Activated naive CD4-positive, alpha-beta T cell (primary cell): ENCODE measurements at places on chromosomes 12 and 14.

DNA sequence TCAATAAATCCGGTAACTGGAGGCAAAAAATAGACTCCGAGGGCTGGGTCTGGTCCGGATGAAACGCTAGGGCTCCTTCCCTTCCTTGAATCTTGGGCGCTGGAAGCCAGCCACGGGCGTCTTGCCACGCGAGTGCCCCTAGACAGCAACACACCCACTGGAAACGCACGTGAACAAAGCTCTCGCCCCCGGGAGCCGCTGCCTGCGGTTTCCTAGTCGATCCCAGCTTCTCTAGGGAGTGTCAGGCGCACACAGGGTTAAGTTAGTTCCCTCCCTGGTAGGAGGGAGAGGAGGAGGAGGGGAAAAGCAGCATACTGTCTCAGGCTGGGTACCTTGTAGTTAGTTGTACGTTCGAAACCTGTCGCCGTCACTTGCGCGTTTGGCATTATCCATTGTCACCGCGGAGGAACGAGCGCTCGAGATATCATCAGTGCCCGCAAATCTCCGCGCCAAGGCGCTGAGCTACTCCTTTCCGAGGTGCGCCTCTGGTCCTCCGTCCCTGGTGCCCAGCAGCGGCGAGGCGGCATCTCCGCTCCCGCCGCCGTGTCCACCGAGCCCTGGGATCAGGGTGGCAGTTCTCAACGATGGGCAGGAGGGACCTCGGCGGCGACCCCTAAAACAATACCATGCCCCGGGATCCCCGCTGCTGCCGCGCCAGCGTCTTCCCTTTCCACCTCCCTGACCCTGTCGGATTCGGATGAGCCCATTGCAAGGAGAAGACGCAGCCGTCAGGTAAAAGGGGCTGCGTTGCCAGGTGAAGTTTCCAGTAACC, at the start of gene FLRT2:
Gene FLRT2 (plus strand): TSS at position 342 of the 772 bp plus-strand sequence. CDS start 91,371 bp downstream, outside the sequence.
- no peak for DNase-seq

GRCh38 chr14:97804056-97804455, 1006.9 kb downstream of the VRK1 start:
- no peak for DNase-seq

- no peak for DNase-seq
Measured at GRCh38 chr14:71712478-71712877, 219.8 kb upstream of the RGS6 start.

- no peak for DNase-seq
Measured at GRCh38 chr12:126061777-126062176, 996.5 kb downstream of the AACS start.

DNA sequence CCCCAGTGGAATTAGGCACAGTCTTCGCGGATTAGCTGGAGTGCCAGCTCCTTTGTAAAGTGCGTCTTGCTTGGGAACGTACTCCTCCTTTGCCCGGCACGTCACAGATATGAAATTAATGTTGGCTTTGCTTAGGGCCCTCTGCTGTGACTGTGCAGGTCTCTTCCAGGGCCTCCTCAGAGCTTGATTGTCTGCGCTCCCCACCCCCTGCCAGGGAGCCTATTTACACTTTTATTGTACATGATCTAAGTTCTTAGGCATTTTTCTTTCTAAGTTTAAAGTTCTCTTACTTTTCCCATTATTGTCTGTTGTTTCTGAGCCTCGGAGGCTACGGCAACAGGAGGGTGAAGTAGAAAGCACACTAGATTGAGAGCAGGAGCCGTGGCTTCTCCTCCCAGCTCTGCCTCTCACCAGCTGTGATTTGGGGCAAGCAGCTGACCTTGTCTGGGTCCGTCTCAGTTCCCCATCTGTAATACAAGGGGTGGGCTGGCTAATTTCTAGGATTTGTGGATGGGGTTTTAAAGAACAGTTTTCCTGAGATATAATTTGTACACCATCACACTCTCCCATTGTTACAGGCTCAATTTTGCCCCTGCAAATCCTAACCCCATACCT, 81.8 kb downstream of the TSPAN9 start:
- DNase-seq, result no peak

- no peak for DNase-seq
Measured at GRCh38 chr12:43937947-43938346, 102.1 kb downstream of the TMEM117 start.

GRCh38 chr14:94677213-94677612, 65.0 kb downstream of the SERPINA3 start:
- DNase-seq, result no peak

- no peak for DNase-seq
Measured at GRCh38 chr12:21989819-21990412, 48.7 kb upstream of the ABCC9 start.

- DNase-seq, result no peak
Measured at GRCh38 chr14:92973261-92973797, 50.4 kb downstream of the CHGA start.

GRCh38 chr12:94875525-94875924, 128.0 kb downstream of the NDUFA12 start:
- DNase-seq, result no peak

GRCh38 chr12:32589165-32589865, 89.8 kb upstream of the DNM1L start:
- no peak for DNase-seq

DNA sequence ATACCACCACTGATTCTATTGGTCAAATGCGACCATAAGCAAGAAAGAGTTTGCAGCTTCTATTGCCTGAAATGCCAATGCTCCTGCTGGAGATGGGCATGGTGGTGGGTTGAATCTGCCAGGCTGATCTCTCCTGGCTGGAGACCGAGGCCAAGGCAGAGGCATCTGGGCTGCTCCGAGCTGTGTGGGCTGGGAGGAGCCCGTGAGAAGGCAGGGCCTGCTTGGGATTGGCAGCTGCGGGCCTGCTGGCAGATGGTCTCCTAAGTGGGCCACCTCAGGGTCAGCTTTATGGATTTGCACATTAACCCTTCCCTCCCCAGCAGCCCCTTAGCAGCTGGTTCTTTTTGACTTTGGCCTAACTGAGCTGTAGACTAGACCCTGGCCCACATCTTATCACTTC, 25.4 kb downstream of the SRRM4 start:
- no peak for DNase-seq

DNA sequence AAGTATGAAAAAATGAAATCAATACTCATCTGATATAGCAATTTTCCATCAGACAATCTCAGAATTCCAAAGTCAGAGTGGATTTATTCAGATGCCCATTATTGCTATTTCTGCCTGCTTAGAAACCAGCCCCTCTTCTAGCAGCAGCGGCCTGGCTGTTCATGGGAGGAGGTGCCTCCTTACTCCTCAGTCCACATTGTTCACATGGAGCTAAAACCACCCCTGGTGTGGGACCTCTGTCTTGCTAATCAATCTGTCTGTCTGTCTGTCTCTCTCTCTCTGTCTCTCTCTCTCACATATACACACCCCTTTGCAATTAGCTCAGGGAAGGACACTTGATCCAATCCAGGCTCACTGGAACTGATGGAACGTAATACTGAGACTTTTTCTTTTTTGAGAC, 176.1 kb downstream of the APAF1 start:
- DNase-seq, result no peak

GRCh38 chr14:72928872-72929271, 2.6 kb downstream of the DCAF4 start:
- no peak for DNase-seq

DNA sequence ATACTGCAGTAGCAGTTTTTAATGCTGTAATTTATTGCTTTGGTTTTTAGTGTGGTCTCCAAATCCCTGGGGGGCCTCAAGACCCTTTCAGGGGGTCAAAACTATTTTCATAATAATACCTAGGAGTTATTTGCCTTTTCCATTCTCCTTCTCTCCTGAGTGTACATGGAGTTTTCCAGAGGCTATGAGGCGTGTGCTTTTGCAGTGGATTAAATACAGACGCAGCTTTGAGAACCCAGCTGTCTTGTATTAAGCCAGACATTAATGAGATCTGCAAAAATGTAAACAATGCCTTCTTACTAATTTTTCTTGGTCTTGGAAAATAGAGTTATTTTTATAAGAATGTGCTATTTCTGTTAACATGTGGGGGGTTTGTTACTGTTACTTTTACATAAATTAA, 68.6 kb downstream of the SLC25A47 start:
- no peak for DNase-seq

- DNase-seq, result no peak
Measured at GRCh38 chr14:55152052-55152753, 23.2 kb downstream of the LGALS3 start.

- DNase-seq, result no peak
Measured at GRCh38 chr12:55039395-55040354, 19.9 kb downstream of the NEUROD4 start.

GRCh38 chr14:51394384-51394783, 154.3 kb downstream of the TMX1 start:
- DNase-seq, result no peak
